Stimulated activated CD8-positive, alpha-beta memory T cell treated with anti-CD3 and anti-CD28 coated beads, Interleukin-15, amount 100 ng/mL, for 24 hours (primary cell): ENCODE measurements at places on chromosomes 16 and 17.

DNA sequence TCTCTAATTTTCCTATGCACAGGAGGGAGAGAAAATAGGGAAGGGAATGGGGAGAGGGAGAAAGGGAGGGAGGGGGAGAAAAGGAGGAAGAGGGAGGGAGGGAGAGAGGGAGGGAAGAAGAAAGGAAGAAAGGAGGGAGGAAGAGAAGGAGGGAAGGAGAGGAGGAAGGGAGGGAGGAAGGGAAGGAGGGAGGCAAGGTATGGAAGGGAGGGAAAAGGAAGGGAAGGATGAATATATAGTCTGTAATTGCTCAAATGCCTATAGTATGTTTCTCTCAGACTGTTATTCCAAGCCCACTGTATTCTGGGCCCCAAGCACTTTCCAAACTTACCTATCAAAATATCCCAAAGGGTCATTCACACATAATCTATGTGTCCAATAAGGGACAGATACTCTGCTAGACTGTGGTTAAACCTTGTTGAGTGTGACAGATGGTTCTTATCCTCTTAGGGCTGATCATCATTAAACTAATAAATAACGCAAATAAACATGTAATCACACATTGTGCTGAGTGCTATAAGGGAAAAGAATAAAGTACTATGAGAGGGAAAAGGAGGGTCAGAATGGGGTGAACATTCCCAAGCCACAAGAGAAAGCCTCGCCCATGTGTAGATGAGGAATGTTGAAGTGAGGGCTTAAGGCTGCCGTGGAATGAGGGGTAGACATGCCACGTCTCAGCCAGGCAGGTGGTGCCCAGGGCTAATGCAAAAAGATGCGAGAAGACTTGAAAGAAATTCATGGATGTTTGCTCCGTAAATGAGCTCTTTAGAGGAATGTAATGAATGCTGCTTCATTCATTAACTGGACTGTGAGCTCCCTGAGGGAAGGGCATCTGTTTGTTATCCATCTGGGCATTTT is 30.6 kb downstream of the ASIC2 start:
- no peak for DNase-seq

DNA sequence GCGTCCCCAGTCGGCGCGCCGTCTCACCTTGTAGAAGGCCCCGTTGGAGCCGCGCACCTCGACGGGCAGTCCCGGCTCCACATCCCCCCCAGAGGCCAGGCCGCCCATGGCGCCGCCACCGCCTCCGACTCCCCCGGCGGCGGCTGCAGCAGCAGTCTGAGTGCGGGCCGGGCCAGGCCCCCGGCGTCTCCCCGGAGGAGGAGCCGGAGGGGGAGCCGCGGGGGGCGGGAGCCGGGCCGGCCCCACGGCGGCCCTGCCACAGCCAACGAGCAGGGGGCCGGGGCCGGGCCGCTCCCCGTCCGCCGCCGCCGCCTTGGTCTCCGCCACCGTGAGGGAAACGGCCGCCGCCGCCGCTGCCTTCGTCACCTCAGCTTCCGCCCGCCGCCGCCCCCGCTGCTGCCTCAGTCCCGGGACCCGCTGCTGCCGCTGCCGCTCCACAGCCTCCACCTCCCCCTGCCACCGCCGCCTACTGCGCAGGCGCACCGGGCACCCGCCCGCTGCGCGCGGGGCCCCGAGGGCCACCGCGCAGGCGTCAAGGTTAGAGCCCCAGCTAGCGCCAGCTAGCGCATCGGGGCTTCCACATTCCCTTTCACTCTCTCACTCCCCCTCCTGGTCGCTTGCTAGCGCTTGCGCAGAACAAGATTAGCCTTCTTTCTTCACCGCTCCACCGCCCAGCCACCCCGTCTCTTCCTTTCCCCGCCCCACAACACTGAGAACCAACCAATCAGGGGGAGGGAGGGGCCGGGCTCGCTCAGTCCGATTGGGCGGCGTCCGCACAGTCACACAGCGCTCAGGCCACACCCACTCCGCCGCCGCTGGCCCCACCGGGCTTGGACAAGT is at the start of gene FXR2:
Gene FXR2, minus strand, starts transcription at position 473 of the 840 bp plus-strand sequence. Its CDS starts 365 bp downstream, at position 108.
- DNase-seq = peak; percentile 93

DNA sequence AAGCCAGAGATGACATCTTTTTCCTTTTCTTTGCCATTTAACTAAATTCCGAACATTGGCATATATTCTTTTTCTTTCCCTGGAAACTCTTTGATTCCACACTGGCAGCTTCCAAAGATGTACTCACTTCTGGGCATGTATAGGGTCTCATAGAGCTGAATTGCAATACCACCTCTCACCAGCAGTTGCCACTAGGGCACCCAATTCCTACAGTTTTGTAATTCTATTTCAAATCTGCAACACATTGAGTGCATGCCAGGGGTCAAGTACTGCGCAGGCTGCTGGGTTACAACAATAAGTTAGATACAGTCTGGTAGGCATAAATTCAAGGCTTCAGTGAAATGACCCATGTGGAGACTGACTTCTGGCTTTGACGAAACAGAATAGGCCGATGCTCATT is 208.8 kb upstream of the NLRP1 start:
- no peak for DNase-seq

GRCh38 chr17:36142235-36142634 is 34.2 kb downstream of the TBC1D3B start:
- DNase-seq = no peak

- DNase-seq = no peak
Measured at GRCh38 chr16:74700116-74700437, 585 bp downstream of the MLKL start.

DNA sequence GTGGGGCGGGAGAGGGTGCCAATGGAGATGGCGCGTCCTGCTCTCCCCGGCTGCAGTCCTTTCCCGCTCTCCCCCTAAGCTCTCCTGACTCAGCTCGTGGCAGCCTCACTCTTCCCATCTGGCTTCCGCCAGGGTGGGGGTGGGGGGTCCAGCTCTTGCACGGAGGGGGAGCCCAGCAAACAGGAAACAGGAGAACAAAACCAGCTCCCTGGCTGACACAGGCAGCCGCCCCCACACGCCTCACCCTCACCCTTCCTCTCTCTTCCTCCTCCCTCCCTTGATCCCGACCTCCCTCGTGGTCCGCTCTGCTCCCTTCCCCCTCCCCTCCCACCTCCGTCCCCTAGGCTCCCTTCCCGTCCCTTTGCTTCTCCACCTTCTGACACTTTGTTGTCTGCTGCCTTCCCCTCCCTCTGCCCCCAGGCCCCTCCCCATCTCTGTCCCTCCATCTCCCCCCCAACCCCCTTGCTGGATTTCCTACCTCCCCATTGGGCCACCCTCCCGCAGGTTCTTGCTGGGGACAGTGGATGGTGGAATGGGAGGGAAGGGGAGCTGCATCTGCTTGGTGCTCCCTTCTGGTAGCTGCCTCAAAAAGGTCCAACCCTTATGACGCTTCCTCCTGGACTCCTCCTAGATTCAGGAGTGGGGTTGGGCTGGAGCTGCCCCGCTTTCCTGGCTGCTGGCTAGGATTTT is 23.7 kb downstream of the ARHGAP23 start:
- no peak for DNase-seq

DNA sequence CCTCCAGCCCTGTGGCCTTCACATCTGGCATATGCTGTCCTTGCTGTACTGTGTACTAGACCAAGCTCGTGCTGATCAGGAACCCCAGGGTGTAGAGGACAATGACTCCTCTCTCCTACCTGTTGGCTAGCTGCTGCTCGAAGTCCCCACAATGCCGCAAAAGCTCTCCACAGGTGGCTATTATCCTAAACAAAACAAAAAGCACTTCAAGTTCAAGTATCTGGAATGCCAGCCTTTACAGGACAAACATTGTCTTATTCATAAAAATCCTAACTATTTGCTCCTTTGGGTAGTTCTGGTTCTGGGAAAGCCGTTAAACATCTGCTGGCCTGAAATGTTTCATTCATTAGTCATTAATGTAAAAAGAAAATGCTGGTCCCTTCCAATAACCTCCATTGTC is 42.8 kb downstream of the COG7 start:
- DNase-seq = no peak

GRCh38 chr16:27620541-27620940 is 70.6 kb downstream of the KATNIP start:
- no peak for DNase-seq

GRCh38 chr16:7746941-7747340 is 414.3 kb downstream of the RBFOX1 start:
- no peak for DNase-seq

DNA sequence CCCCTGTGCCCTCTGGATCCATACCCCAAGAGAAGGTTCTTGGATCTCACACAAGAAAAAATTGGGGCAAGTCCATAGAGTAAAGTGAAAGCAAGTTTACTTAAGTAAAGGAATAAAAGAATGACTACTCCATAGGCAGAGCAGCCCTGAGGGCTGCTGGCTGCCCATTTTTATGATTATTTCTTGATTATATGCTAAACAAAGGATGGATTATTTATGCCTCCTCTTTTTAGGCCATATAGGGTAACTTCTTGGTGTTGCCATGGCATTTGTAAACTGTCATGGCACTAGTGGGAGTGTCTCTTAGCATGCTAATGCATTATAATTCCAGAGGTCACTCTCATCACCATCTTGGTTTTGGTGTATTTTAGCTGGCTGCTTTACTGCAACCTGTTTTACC is 70.8 kb downstream of the NLK start:
- DNase-seq = no peak
